ENCODE measurements at places on chromosomes 7 and 10.

DNA sequence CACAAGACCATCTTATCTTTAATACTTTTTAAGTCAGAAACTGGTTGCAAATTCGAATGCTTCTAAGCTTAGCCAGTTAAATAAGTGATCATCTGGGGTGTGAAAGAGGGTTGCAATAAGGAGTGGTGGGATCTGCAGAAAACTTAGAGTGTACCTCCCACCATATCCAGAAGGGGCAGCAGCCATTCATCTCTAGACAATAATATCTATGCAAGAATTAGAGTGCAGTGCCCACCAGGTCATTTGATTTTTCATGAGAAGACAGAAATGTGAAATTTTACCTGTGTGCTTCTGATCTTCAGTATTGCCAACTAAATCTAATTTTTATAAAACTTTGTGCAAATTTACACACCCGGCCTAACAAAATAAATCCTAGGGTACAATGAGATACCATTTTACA lies 127.2 kb upstream of the SP4 start:
- DNase-seq: no peak

DNA sequence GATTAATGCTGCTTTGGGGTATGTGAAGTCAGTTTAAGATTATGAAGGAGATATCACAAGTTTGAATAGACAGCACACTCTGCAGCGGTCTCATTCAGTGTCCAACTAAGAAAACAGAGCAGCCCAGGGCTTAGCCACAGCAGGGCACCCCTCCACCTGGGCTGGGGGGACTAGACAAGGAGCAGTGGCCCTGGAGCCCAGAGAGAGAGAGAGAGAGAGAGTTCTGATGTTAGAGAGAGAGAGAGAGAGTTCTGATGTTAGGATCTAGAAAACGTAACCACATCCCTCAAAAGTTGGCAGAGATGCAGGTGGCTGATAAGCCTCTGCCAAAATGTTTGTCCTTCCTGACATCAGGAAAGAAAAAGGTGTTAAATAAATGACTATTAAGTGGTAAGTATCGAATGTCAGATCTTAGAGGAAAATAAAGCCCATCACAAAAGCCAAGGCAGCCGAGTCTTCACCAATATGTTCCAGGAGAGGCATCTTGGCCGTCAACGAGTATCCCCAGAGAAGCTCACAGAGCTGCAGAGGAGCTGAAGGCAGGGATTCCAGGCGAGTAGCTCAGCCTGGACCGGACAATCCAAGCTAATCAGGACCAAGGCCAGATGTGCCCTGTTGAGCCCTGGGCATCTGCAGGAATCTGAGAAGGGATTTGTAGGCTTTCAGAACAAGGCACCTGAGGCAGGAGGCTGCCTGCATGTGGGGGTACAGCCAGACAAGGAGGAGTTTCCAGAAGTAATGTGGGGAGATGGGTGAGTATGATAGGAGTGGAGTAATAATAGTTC lies 150.1 kb upstream of the TCF7L2 start:
- no peak for DNase-seq

DNA sequence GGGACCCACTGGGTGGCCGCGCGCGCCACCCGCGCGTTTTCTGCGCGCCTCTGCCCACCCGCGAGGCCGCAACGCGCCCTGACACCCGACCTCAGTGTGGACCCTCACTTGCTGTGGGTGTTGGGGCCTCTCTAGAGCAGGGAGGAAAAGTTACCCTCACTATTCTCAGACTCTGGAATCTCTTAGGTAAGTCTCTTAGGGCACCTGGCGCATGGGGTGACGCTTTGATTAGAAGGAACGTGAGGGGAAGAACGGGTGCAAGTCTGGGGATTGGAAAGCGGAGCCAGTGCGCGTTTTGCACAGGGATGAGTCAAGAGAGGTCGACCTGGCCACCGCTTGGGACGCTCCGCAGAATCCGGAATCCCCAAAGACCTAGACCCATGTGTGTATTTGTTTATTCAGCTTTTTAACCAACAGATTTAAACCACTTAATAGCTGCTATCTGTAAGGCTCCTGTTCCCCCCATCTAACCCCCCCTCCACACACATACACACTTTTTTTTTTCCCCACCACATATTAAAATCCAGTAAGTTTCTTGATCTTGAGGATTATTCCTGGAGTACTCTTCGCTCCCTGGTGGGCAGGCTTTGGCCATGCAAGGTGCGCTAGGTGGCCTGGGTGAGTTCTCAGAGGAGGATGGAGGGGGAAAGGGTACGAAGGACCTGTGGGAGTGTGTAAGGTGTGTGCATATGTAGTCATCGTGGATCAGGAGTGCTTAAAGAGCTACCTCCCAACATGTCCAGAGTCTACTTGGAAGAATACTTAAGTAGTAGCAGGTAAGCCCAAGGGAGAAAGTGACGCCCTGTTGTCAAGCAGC lies 169.1 kb upstream of the PPP1R3A start:
- DNase-seq: no peak

DNA sequence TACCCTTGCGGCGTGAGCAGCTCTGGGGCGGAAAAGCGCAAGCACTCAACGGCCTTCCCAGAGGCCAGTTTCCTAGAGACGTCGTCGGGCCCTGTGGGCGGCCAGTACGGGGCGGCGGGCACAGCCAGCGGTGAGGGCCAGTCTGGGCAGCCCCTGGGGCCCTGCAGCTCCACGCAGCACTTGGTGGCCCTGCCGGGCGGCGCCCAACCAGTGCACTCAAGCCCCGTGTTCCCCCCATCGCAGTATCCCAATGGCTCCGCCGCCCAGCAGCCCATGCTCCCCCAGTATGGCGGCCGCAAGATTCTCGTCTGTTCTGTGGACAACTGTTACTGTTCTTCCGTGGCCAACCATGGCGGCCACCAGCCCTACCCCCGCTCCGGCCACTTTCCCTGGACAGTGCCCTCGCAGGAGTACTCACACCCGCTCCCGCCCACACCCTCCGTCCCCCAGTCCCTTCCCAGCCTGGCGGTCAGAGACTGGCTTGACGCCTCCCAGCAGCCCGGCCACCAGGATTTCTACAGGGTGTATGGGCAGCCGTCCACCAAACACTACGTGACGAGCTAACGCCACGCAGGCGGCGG lies 12.6 kb downstream of the TRIM8 start:
- no peak for DNase-seq

DNA sequence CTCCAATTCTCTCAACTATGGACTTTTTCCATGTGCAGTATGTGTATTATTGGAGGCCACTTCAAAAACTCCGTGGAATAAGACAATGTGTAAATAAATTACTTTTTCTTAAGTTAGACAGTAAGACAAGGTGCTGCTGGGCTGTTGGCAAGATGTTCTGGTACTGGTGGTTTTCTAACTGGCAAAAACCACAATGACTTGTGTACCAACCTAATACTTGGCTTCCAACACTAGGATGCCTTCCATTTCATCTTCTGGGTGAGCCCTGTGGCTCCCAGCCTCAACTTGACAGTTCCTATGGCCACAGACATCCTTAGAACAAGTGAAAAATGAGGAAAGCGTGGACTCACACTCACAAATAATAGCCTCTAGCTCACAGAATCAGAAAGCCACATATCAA lies 77.0 kb downstream of the OSBPL3 start:
- DNase-seq: no peak

- DNase-seq: no peak
Observed at GRCh38 chr7:100444311-100445278, 8.3 kb upstream of the PPP1R35 start.
